ENCODE measurements at places on chromosomes 12 and 14. TPM values are rescaled to one million over a fixed set of nuclear protein-coding genes. Genes with fewer than 3 reads are reported as not detected.

KRT79 gene
- total RNA-seq: 0.10 TPM

EEA1 gene
- total RNA-seq: 21.5 TPM

EP400 gene
- 14.4 TPM for total RNA-seq

LGALS3 gene
- total RNA-seq: 42.1 TPM

HOXC5 gene
- 2.4 TPM for total RNA-seq

AGAP2 gene
- 13.0 TPM for total RNA-seq

RAD51AP1 gene
- 13.2 TPM for total RNA-seq

KITLG gene
- total RNA-seq: 34.3 TPM

GLI1 gene
- 2.6 TPM for total RNA-seq

FAM222A gene
- total RNA-seq: 7.3 TPM

SNAPC1 gene
- total RNA-seq: 6.8 TPM

PLA2G1B gene
- 0.59 TPM for total RNA-seq

HCAR3 gene
- total RNA-seq: 0.44 TPM

GLT1D1 gene
- 19.8 TPM for total RNA-seq

RNU4-1 gene
- 872 TPM for total RNA-seq

BICDL1 gene
- total RNA-seq: 11.7 TPM

OTX2 gene
- total RNA-seq: 35.0 TPM

DPPA3 gene
- total RNA-seq: not detected

CCDC184 gene
- total RNA-seq: 15.3 TPM

SMIM41 gene
- total RNA-seq: 0.33 TPM

MYF6 gene
- 0.61 TPM for total RNA-seq

TDRD9 gene
- 2.2 TPM for total RNA-seq

HHIPL1 gene
- 4.8 TPM for total RNA-seq

RABGGTA gene
- 23.5 TPM for total RNA-seq

RNASE7 gene
- not detected for total RNA-seq

PTPRB gene
- 24.7 TPM for total RNA-seq

EIF2S3B gene
- 0.83 TPM for total RNA-seq

STAT6 gene
- total RNA-seq: 58.0 TPM

CHGA gene
- 25.3 TPM for total RNA-seq

MAGOHB gene
- total RNA-seq: 20.3 TPM

OR4E2 gene
- total RNA-seq: not detected

CCDC88C gene
- 19.1 TPM for total RNA-seq

TRPV4 gene
- 0.50 TPM for total RNA-seq

ABCB9 gene
- 15.7 TPM for total RNA-seq

ACSM4 gene
- total RNA-seq: not detected

SYNDIG1L gene
- total RNA-seq: 4.6 TPM

SLC5A8 gene
- total RNA-seq: 1.1 TPM

ANKRD33 gene
- total RNA-seq: 0.17 TPM

GALNT16 gene
- 9.5 TPM for total RNA-seq

PRH1 gene
- 44.5 TPM for total RNA-seq

ESRRB gene
- 1.5 TPM for total RNA-seq

CYP27B1 gene
- 0.72 TPM for total RNA-seq

ARHGEF25 gene
- 42.4 TPM for total RNA-seq

KRT73 gene
- 0.10 TPM for total RNA-seq

CRIP1 gene
- 4.3 TPM for total RNA-seq

VRTN gene
- not detected for total RNA-seq

P2RX2 gene
- total RNA-seq: 0.30 TPM

P3H3 gene
- 25.7 TPM for total RNA-seq

FBLN5 gene
- 37.2 TPM for total RNA-seq

CPNE6 gene
- total RNA-seq: 55.7 TPM

TMEM253 gene
- 0.72 TPM for total RNA-seq

CORO1C gene
- 66.1 TPM for total RNA-seq

ZNF740 gene
- 26.1 TPM for total RNA-seq

LRR1 gene
- 11.3 TPM for total RNA-seq

CMA1 gene
- not detected for total RNA-seq

WIF1 gene
- total RNA-seq: 7.0 TPM

NEUROD4 gene
- 1.3 TPM for total RNA-seq

All from spinal cord (tissue), 10 donors.